ENCODE measurements at places on chromosomes 3 and 15.
A peak's percentile ranks its signal among the peaks of the same experiment; 100 is the strongest.

GRCh38 chr15:25718597-25718996, 144.5 kb downstream of the ATP10A start:
- no peak for DNase-seq

DNA sequence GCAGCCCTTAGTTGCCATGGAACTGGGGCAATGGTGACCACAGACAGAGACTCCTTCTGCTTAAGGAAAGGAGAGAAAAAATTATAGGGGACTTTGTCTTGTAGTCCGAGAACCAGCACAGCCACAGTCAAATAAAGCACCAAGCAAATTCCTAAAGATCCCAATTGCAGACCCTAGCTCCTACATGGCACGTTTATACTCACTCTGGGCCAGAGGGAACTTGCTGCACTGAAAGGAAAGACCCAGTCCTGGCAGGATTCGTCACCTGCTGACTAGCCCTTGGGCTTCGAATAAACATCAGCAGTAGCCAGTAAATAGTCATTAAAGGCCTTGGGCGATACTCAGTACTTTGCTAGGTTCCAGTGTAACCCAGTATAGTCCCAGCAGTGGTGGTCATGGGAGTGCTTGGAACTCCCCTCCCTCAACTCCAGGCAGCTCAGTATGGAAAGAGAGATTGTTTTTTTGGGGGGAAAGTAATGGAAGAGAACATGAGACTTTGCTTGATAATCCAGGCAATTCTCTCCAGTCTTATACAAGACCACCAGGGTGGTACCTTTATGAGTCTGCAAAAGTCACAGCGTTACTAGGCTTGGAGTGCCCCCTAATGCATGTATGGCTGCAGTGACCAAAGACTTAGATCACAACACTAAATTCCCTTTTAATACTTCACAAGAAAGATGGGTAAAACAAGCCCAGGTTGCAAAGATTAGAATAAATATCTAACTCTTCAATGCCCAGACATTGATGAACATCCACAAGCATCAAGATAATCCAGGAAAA, 66.4 kb upstream of the AGTR1 start:
- DNase-seq: no peak

DNA sequence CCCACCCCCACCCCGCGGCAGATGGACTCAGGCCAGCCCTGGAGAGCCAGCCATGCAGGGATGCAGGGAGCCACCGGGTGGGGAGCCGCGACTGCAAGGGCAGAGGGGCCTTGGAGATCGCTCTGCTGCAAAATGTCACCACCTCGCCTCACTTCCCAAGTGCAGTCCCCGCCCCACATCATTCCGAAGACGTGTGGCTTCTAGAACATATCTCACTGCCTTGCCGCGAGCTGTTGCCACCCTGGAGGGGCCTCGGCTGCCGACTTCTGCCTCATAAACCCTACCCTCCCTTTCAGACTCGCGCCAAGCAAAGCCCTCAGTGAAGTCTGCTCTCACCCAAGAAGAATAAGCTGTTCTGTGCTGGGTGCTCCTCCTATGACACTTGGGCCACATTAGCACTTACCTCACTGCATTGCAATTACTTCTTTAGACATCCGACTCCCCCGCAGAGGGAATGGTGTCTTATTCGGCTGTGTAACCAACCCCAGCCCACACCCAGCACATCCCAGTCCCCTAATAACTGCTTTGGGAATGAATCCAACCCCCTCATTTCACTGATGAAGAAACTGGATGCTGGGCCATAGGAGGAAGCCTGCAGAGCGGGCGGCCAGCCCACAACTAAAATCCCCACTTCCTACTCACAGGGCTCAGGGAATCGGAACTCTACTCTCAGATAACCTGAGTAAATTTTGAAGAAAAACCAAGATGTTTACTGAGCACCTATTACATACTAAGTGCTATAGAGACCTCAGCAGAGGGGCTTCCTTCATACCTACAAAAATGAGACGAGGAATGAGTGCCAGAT, 8.6 kb downstream of the TLE3 start:
- DNase-seq: no peak

- no peak for DNase-seq
Measured at GRCh38 chr3:36447061-36447460, 66.8 kb downstream of the STAC start.

- no peak for DNase-seq
Measured at GRCh38 chr3:73060302-73060723, 1.1 kb upstream of the EBLN2 start.

- peak; percentile 65 for DNase-seq
Measured at GRCh38 chr15:74817370-74817737, 4.7 kb downstream of the LMAN1L start.

DNA sequence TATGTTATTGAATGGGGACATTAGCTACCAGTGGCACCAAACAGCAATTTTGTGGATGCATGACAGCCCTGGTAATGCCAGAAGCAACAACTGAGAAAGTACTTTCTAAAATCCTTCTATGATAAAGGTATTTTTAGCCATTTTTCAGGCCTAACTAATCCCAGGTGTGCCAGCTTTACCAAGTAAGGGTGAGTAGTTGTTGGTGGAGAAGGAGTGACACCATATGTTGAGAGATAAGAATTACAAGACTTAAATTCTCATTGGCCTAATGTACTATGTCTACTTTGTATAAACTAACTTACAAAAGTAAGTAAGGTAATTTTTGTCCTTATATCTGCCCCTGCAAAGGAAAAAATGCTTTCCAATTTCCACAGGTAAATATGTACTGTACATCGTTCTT, 4.1 kb upstream of the COX17 start:
- DNase-seq: no peak

All from breast epithelium (tissue), 4 donors.